NCI-H2081 treated with DMSO at 0.1 percent for 48 hours (cell line): ENCODE measurements at places on chromosomes 1 and 21.

GRCh38 chr1:172429331-172430127 lies 9.0 kb downstream of the C1orf105 start:
- DNase-seq: peak; percentile 8

GRCh38 chr1:28887835-28888682 lies 26.3 kb upstream of the EPB41 start:
- no peak for DNase-seq

DNA sequence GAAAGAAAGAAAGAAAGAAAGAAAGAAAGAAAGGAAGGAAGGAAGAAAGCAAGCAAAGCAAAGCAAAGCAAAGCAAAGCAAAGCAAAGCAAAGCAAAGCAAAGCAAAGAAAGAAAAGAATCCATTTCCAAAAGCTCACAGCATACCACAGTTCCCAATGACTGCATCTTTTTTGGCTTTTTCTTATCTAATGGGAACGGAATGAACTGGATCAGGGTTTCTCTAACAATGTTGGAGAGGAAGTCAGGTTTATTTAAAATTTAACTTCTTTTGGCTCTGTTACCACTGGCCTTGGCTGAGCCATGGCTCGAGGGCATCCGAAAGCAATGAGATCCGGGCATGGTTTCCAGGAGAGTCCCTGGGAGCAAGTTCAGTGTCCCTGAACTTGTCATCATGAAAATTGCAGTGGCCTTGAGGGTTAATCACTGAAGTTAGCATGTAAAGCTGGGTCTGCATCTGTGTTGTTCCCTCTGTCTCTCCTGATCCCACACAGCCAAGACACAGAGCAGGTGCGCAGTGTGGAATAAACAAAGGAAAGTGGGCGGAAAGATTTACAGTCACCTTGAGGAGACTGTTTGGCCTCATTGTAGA lies 34.6 kb upstream of the CTPS1 start:
- no peak for DNase-seq

- DNase-seq: no peak
These were observed 48.0 kb upstream of the TMEM125 start for GRCh38 chr1:43221797-43222196.

- DNase-seq: no peak
These were observed 15.7 kb downstream of the ATPAF1 start for GRCh38 chr1:46652321-46653100.

GRCh38 chr1:230753586-230754251 lies 6.5 kb downstream of the CAPN9 start:
- DNase-seq: no peak
